Dermis microvascular lymphatic vessel endothelial cell (primary cell): ENCODE measurements at places on chromosomes 4 and X. TPM values are rescaled to one million over a fixed set of nuclear protein-coding genes. Genes with fewer than 3 reads are reported as not detected.

The VCX3B gene
- total RNA-seq = not detected in 2 replicates

The TKTL2 gene
- total RNA-seq = not detected in 2 replicates

The ARR3 gene
- total RNA-seq = not detected in 2 replicates

The RTL9 gene
- not detected in 2 replicates for total RNA-seq

The SSX2B gene
- total RNA-seq = not detected in 2 replicates

The TCP11X2 gene
- total RNA-seq = not detected in 2 replicates

The ARHGAP10 gene
- total RNA-seq = 4.8 and 9.1 TPM in 2 replicates

The FBXO8 gene
- total RNA-seq = 24.3 and 29.7 TPM in 2 replicates

The MID1 gene
- 25.9 and 50.3 TPM in 2 replicates for total RNA-seq

The SCLT1 gene
- 7.2 and 8.0 TPM in 2 replicates for total RNA-seq

The EGF gene
- under 0.01 and 0.13 TPM in 2 replicates for total RNA-seq

The FGF5 gene
- 0.13 TPM in 2 replicates for total RNA-seq

The MBNL3 gene
- 0.26 and 0.38 TPM in 2 replicates for total RNA-seq

The GALNTL6 gene
- not detected in 2 replicates for total RNA-seq

The ACE2 gene
- not detected in 2 replicates for total RNA-seq

The PGAM4 gene
- total RNA-seq = 0.13 TPM in 1 of 2 replicates, not detected in the other

The NEUROG2 gene
- total RNA-seq = not detected in 2 replicates

The SHROOM3 gene
- total RNA-seq = 0.13 TPM in 2 replicates

The MAGEB16 gene
- total RNA-seq = not detected in 2 replicates

The UGT2B11 gene
- not detected in 2 replicates for total RNA-seq

The ITIH6 gene
- total RNA-seq = not detected in 2 replicates

The FGFR3 gene
- 0.64 and 2.4 TPM in 2 replicates for total RNA-seq
